Stimulated activated naive CD4-positive, alpha-beta T cell treated with Interleukin-2 at 50 U/mL for 16 hours (primary cell): ENCODE measurements at places on chromosomes 5 and 9.
A peak's percentile ranks its signal among the peaks of the same experiment; 100 is the strongest.

- no peak for DNase-seq
These were observed 9.1 kb upstream of the PJA2 start for GRCh38 chr5:109418712-109419352.

- no peak for DNase-seq
These were observed 42.4 kb upstream of the MACIR start for GRCh38 chr5:103216137-103216536.

DNA sequence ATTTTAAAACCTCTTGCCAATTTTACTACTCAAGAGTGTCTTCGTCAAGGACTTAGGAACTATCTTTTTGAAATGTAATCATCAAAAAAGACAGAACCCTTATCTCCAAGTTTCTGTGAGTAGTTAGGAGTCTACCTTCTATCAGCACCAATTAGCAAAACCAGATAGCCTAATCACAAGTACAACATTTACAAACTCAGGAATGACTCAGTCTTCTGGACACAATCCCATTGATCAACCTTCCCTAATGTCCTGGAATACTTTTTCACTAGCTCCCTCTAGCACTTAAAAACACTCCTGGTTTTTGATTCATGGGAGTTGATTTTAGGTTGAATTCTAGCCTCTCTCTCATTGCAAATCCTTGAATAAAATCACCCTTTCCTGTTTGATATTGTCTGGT, 680.7 kb downstream of the PRR16 start:
- DNase-seq, result no peak

- no peak for DNase-seq
These were observed 15.1 kb upstream of the LURAP1L start for GRCh38 chr9:12759761-12760160.

GRCh38 chr5:60297658-60298057, 402.3 kb downstream of the DEPDC1B start:
- DNase-seq, result no peak

- no peak for DNase-seq
These were observed at the start of gene PCDHA3 for GRCh38 chr5:140800816-140801493. Gene PCDHA3 (plus strand): TSS chr5:140801057.

GRCh38 chr5:55471468-55471867, 63.3 kb downstream of the PLPP1 start:
- DNase-seq, result no peak

DNA sequence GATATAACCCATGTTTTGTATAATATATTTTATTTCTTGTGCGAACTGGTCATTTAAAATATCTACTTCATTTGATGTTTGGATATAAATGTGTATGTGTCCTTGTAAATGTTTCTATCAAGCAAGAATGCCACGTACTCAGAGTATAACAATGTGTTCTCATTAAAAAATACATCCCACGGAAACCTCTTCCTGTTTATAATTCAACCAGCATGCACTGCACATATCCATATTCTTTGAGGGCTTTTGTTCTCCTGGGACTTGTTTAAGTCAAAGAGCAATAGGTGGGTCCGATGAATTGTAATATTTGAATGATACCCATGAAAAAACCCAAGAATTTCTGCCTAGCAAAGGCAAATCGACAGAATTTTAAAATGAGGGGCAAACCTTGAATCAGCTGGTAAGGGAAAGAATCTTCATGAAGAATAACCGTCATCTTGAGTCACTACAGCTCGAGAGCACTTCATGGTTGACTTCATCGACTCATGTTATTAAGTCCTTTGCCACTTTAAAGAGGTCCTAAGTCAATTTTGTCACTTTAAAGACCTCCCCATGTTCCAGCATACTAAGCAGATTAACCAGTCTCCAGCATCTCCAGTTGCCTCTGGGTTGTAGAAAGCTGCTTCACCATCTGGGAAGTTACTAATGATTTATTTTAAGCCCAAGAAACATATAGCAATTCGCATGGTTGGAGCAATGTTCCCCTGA, 80.6 kb downstream of the NPR3 start:
- no peak for DNase-seq

DNA sequence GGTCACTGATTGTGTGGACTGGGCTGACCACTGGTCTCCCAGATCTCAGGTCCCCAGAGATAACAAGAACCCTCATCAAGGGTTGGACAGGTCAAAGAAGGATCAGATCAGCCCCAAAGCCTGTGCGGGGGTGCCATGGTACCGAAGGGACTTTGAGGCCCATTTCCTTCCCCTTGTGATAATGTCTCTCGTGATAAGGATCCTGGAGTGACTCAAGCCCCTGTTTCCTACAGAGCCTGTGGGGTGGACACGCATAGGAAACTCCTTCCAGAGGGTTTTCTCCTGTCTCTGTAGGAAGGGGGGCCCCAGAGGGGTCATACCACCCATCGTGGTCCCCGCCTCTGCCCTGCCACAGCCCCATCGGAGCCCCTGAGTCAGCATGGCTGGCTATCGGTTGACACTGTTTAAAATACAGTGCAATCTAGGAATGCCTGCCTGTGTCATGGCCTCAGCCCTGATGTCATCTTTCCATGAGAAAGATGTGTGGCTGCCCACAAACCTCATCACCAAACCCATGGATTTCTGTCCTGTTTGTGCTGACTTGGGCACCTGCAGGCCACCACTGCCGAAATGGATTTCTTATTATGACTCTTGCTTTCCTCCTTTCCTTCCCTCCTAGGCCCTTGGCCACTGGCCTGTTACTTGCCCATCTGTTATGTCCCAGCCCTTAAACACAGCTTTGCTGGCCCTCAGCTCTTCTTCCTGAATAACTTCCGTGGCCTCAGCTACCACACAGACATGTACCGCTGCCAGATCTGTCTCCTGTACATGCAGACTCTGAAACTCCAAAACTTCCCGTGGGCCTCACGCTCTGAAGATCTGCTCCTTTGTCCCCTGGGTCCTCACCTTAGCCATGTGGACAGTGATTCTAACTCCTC, 2.9 kb upstream of the CSF2 start:
- DNase-seq, result peak; percentile 64

GRCh38 chr5:65693121-65693520, 28.8 kb downstream of the SGTB start:
- no peak for DNase-seq

- no peak for DNase-seq
These were observed 78.5 kb downstream of the AP3B1 start for GRCh38 chr5:78215972-78216371.
